ENCODE measurements at places on chromosomes 3 and 15. TPM values are rescaled to one million over a fixed set of nuclear protein-coding genes. Genes with fewer than 3 reads are reported as not detected.

DNA sequence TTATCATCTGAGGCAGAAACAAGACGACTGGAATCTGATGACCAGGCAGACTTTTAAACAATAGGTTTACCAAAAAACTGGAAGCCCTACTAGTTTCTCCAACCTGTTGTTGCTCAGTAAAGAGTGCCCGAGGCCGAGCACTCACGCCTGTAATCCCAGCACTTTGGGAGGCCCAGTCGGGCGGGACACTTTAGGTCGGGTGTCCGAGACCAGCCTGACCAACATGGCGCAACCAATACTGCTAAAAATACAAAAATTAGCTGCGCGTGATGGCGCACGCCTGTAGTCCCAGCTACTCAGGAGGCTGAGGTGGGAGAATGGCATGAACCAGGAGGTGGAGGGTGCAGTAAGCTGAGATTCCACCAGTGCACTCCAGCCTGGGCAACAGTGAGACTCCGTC lies 1.1 kb upstream of the WDR5B start:
- peaks cover 7% of the 10 kb centered on the region for H3K27me3 ChIP-seq
- H3K27ac ChIP-seq: peak overlapping the region; percentile 98

- peaks cover 32% of the 10 kb centered on the region for H3K4me1 ChIP-seq
- H3K36me3 ChIP-seq: no peaks in the 10 kb centered on the region
- no peak overlapping the region for H3K27ac ChIP-seq
- H3K27me3 ChIP-seq: no peaks in the 10 kb centered on the region
- H3K4me3 ChIP-seq: no peak overlapping the region
Observed at GRCh38 chr3:177567833-177568232, 370.6 kb upstream of the TBL1XR1 start.

- no peaks in the 10 kb centered on the region for H3K36me3 ChIP-seq
- H3K27ac ChIP-seq: peak within 1 kb of the TSS; percentile 83
- peak within 1 kb of the TSS; percentile 81 for H3K4me3 ChIP-seq
Observed at GRCh38 chr3:13548696-13549622, at the start of gene FBLN2. TSS of gene FBLN2 (plus strand) at chr3:13549125. CDS start at chr3:13570356, 21,231 bp downstream.

DNA sequence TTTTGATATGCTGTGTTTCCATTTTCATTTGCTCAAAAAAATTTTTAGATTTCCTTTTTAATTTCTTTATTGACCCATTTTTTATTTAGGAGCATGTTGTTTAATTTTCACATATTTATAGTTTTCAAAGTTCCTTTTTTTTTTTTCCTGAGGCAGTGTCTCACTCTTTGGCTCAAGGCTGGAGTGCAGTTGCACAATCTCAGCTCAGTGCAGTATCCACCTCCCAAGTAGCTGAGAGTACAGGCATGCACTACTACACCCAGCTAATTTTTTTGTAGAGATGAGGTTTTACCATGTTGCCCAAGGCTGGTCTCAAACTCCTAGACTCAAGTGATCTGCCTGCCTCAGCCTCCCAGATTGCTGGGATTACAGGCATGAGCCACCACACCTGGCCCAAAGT lies 36.2 kb downstream of the PFN2 start:
- H3K27ac ChIP-seq: no peak overlapping the region
- peaks cover 49% of the 10 kb centered on the region for H3K4me1 ChIP-seq
- DNase-seq: peak; percentile 59
- peaks cover 27% of the 10 kb centered on the region for H3K36me3 ChIP-seq
- H3K27me3 ChIP-seq: peaks cover 2% of the 10 kb centered on the region

- H3K4me1 ChIP-seq: peaks cover 81% of the 10 kb centered on the region
- no peak overlapping the region for H3K4me3 ChIP-seq
- no peaks in the 10 kb centered on the region for H3K27me3 ChIP-seq
- H3K36me3 ChIP-seq: peaks cover 17% of the 10 kb centered on the region
Observed at GRCh38 chr15:39177561-39177960, 403.3 kb upstream of the THBS1 start.

- H3K4me1 ChIP-seq: peaks cover 7% of the 10 kb centered on the region
- DNase-seq: peak; percentile 47
- no peak overlapping the region for H3K4me3 ChIP-seq
- H3K27me3 ChIP-seq: no peaks in the 10 kb centered on the region
- no peaks in the 10 kb centered on the region for H3K36me3 ChIP-seq
- no peak overlapping the region for H3K27ac ChIP-seq
Observed at GRCh38 chr3:130626049-130626448, 109.1 kb downstream of the COL6A6 start.

- no peak overlapping the region for H3K4me3 ChIP-seq
- peaks cover 9% of the 10 kb centered on the region for H3K4me1 ChIP-seq
- H3K36me3 ChIP-seq: peaks cover 5% of the 10 kb centered on the region
- no peak for DNase-seq
- peaks cover 2% of the 10 kb centered on the region for H3K27me3 ChIP-seq
Observed at GRCh38 chr3:67382536-67382935, 271.9 kb downstream of the SUCLG2 start.

Gene PIK3CB
- total RNA-seq: 12.6 TPM
